SHP77 (cell line): ENCODE measurements at places on chromosomes 3 and 15.

- DNase-seq: no peak
Measured at GRCh38 chr3:12384451-12385233, 95.8 kb downstream of the PPARG start.

GRCh38 chr15:69450968-69451695 is 1.5 kb upstream of the RPLP1 start:
- DNase-seq: no peak

DNA sequence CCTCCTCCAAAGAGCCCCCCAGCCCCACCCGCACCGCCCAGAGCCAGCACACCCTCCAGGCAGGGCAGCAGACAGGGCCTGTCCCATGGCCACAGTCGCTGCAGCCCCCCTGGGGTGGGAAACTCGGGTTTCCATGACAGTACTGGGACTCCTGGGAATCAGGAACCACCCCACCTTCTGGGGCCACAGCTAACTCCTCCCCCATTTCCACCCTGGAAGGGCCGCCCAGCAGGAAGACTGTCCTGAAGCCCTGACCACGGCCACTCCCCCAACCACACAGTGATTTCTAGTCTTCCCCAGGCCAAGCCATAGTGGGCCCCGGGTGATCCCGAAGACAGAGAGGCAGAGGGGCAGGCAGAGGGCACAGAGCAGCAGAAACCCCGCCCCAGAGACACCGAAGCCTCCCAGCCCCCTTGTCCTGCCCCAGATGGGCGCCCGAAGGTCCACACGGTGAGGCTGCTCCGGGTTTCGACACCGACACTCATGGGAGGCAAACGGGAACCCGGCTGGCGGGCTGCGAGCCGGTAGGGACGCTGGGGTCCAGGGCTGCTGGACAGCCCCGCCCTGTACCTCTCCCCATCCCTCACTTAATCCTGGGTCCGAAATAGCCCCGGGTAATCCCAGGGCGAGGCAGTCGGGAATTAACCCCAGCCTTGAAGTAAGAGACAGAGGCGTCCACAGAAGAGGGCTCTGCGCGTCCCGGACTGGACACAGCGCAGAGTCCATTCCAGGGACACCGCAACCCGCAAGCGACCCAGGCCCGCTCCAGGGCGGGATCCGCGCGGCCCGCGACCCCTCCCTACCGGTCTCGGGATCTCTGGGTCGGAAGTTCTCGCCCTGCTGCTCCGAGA is 138.4 kb downstream of the NUP210 start:
- DNase-seq: no peak

DNA sequence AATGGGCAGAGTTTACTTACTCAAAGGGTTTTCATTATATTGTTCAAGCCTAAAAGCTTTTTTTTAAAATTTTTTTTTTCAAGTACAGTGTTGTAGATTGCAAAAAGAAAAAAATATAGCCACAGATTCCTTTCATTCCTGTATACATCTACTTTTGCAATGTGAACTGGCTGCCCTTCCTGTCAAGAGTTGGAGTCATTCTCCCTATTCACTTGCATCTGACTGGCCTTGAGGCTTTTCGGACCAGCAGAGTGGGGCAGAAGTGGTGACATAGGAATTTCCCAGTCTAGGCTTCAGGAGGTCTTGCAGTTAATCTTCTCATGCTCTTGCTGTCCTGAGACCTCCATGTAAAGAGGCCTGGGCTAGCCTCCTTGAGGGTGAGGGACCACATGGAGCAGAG is 218.3 kb upstream of the CFAP20DC start:
- DNase-seq: no peak

DNA sequence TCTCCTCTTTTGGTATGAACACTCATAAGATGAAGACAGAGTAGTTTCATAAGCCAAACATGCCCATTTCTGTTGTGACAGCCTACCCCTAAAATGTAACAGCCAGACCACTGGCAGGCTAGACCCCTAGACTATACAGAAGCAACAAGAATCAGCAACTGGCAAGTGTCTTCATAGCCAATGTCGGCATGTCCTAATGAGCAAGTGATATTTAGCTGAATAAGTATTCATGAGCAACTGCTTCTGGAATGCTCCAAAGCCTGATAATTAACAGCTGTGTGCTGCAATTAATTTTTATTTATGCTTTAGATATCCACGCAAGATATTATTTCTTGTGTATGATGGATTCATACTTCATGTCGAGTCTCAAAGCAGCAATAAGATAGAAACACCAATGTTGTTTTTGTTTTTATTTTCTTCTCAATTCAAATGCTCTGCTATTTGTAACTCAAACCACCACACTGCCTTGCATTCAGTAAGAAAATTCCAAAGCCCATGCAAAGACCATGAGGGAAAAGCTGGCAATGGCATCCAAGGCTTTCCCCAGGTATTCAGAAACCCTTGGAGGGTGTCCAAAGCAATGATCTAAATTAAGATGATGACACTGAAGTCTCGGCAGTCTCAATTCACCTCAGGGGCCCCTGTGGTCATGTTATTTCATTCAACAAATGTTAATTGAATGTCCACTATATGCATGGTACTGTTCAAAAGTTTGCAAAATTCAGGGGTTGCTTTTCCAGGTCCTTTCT is 167.7 kb upstream of the NECTIN3 start:
- no peak for DNase-seq
